ENCODE measurements at places on chromosomes 4 and X. TPM values are rescaled to one million over a fixed set of nuclear protein-coding genes. Genes with fewer than 3 reads are reported as not detected.

CYSLTR1 gene
- polyA plus RNA-seq = not detected

TECRL gene
- polyA plus RNA-seq = not detected

MAGEC1 gene
- polyA plus RNA-seq = not detected

GAGE2A gene
- not detected for polyA plus RNA-seq

S100G gene
- polyA plus RNA-seq = not detected

PLXNB3 gene
- polyA plus RNA-seq = 0.76 TPM

CCKAR gene
- polyA plus RNA-seq = not detected

SFRP2 gene
- 0.40 TPM for polyA plus RNA-seq

AFF1 gene
- 0.94 TPM for polyA plus RNA-seq

MAGEB2 gene
- polyA plus RNA-seq = not detected

VCX2 gene
- polyA plus RNA-seq = not detected

TRIM2 gene
- polyA plus RNA-seq = 218 TPM

MAGEE1 gene
- polyA plus RNA-seq = 24.8 TPM

ARR3 gene
- not detected for polyA plus RNA-seq

YTHDC1 gene
- 139 TPM for polyA plus RNA-seq

GPRIN3 gene
- polyA plus RNA-seq = 7.0 TPM

F11 gene
- not detected for polyA plus RNA-seq

LARP7 gene
- polyA plus RNA-seq = 48.2 TPM

CENPI gene
- 1.8 TPM for polyA plus RNA-seq

LDB2 gene
- 25.7 TPM for polyA plus RNA-seq

SPARCL1 gene
- not detected for polyA plus RNA-seq

RTL9 gene
- 0.58 TPM for polyA plus RNA-seq

PGAM4 gene
- not detected for polyA plus RNA-seq

NUDT11 gene
- polyA plus RNA-seq = 118 TPM

ATP6AP2 gene
- 236 TPM for polyA plus RNA-seq

ANAPC10 gene
- 35.3 TPM for polyA plus RNA-seq

GAGE13 gene
- not detected for polyA plus RNA-seq

GPM6B gene
- 212 TPM for polyA plus RNA-seq

UGT2B17 gene
- not detected for polyA plus RNA-seq

RBM46 gene
- 0.09 TPM for polyA plus RNA-seq

SLC4A4 gene
- polyA plus RNA-seq = 9.2 TPM

HTRA3 gene
- not detected for polyA plus RNA-seq

FAM133A gene
- 4.9 TPM for polyA plus RNA-seq

Data from neural cell (in vitro differentiated cells).